ENCODE measurements at places on chromosomes 1 and 21.
A peak's percentile ranks its signal among the peaks of the same experiment; 100 is the strongest.

DNA sequence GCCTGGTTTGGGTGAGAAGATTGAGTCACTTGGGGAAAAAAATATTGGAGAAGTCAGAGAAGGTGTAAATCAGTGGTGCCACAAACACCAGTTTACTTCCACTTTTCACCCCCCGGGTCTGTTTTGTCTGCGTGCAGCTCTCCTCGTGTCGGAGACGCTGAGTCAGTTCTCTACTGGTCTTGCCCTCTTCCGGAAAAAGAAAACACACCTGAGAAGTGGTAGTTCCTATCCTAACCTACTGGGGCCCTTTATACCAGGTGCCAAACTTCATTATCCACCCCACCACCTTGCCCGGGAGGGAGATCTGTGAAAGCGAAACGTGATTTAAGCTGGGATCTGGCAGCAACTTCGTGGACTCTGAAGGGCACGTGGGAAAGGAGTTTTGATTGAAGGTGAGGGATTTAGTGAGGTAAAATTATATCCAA, 855 bp upstream of the IVNS1ABP start:
- DNase-seq, result no peak

GRCh38 chr21:45354970-45355369, 50.0 kb upstream of the COL18A1 start:
- DNase-seq, result peak; percentile 36

- no peak for DNase-seq
Observed at GRCh38 chr1:4016351-4017130, 116.5 kb upstream of the C1orf174 start.

- DNase-seq, result no peak
Observed at GRCh38 chr1:6811583-6811982, 26.3 kb downstream of the CAMTA1 start.

- DNase-seq, result no peak
Observed at GRCh38 chr1:9106286-9106685, 22.6 kb downstream of the GPR157 start.

DNA sequence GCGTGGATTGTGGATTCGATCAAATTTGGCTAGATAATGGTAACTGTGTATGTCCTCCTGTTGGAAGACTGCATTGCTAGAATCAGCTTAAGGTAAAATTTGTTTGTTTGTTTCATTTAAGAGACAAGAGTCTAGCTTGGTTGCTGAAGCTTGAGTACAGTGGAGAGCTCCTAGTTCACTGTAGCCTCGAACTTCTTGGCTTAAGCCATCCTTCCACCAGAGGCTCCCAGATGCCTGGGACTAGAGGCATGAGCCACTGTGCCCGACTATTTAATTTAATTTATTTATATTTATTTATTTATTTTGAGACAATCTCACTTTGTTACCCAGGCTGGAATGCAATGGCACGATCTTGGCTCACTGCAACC, 1.5 kb downstream of the PHACTR4 start:
- DNase-seq, result no peak

GRCh38 chr1:206898089-206898914, 1.1 kb downstream of the IL24 start:
- no peak for DNase-seq
